ENCODE measurements at places on chromosomes 4 and X.

GRCh38 chr4:78609580-78609979, 58.0 kb downstream of the ANXA3 start:
- DNase-seq: no peak

DNA sequence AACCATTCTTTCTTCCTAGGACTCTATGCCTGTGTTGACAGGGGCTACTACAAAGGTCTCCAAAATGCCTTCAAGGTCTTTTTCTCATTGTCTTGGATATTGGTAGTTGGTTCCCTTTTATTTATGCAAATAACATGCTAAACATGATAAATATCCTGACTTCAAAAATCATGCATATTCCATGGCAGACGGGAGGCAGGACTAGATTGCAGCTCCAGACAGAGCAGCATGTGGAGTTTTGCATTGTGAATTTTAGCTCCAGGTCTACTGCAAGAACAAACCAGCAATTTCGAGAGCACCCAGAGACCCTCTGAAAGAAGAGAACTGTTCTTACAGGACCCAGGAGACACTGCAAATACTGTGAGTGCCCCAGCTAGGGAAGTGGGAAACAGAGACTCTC, 254.9 kb downstream of the RCHY1 start:
- DNase-seq: no peak

- no peak for DNase-seq
Observed at GRCh38 chrX:1582686-1583437, 8.5 kb upstream of the AKAP17A start.

DNA sequence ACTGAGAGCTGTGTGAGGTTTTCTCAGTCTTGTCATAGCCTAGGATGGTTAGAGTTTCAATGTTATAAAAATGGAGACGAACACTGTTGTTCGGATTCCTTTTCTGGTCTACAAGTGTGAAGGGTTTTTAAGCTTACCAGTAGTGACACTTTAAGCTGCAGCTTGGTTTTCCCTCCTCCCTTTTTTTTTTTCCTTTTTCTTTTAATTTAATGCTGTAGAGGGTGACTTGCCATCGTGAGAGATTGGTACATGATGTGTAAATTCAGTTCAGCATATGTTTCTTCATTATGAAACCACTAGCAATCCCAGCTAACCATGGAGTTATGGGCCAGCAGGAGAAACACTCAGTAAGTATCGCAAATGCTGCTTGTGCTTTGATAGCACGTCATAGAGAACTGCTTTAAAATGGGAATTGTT, 165.0 kb downstream of the RAPGEF2 start:
- DNase-seq: no peak

GRCh38 chr4:52638717-52639116, 20.4 kb downstream of the USP46 start:
- DNase-seq: no peak

- no peak for DNase-seq
Observed at GRCh38 chr4:8297141-8297601, 27.6 kb downstream of the HTRA3 start.

GRCh38 chr4:141246243-141246642, 25.5 kb downstream of the ZNF330 start:
- DNase-seq: no peak

GRCh38 chrX:2863646-2864045, 34.9 kb downstream of the GYG2 start:
- DNase-seq: no peak

DNA sequence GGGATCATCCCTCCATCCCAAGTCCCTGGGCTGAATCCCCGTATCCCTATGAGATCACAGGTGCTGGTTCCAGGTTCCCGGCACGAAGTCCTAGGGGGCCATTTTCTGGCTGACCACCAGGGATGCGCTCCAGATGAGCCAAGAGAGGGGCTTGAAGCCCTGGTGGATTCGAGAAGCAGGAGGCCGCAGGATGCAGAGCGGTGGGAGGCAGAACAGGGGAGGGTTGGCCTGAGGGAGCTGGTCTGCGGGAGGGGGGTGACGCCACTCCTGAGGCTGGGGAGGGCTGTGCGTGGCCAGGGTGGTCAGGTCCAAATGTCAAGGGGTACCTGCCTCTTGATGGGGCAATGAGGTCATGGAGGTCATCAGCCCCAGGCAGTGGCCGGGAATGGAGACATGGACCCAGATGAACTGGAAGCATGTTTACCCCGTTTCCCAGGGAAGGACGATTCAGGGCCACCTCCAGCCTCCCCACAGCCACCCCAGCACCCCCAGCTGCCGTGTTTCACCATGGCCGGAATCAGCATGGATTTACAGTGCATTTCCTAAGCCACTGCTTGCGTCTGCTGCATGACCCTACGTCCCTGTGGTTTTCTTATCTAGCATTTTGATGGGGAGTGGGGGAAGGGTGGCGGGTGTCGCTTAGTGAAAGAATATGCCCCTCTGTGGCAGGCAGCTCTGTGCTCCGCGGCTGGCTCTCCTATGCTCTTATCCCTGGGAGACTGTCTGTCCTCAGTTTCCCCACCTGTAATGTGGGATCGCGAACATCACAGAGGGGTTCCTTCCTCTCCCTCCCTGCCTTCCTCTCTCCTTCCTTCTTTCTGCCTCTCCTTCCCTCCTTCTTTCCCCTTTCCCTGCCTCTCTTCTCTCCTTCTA, 17.0 kb upstream of the HTRA3 start:
- DNase-seq: no peak

GRCh38 chr4:54662123-54662522, 4.4 kb downstream of the KIT start:
- no peak for DNase-seq

- no peak for DNase-seq
Observed at GRCh38 chr4:62791386-62791785, 1591.3 kb downstream of the ADGRL3 start.

GRCh38 chrX:56986138-56986537, 9.2 kb downstream of the SPIN3 start:
- DNase-seq: no peak

DNA sequence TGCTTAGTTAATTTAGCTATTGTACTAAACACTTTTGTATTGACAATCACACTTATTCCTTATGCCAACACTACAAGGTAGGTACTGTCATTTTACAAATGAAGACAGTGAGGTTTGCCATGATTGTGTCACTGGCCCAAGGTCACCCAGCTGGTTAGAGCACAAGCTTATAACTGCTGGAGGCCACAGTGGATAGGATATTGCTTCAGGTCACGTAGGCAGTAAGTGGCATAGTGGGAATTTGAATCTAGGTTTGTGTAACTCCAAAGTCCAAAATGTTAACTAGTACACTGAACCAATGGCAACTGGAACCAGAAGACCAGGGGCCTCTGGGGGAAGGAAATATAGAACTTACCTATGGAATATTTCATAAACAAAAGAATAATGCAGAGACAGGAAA, 21.1 kb upstream of the PITX2 start:
- no peak for DNase-seq

GRCh38 chr4:48193096-48193836, 59.2 kb upstream of the TXK start:
- DNase-seq: no peak

- no peak for DNase-seq
Observed at GRCh38 chr4:168538632-168539031, 41.8 kb downstream of the PALLD start.

- no peak for DNase-seq
Observed at GRCh38 chrX:124338733-124339514, 6.5 kb downstream of the TEX13D start.

DNA sequence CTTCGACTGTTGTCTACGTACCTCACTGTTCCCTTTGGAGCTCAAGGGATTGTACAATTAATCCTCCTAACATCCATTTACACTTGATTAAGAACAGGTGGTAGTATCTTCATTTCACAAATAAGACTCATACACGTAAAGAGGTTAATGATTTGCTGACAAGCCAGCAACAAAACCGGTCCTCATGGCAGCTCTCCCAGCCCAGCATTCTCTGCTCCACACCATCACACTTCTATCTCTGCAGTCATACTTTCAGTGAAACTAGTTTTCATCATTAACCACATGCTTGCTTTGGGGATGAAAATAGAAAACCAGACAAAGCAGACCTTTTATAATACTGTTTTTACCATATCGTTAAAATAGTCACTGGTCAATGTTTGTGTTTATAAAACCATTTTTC, 28.7 kb upstream of the CASK start:
- no peak for DNase-seq

DNA sequence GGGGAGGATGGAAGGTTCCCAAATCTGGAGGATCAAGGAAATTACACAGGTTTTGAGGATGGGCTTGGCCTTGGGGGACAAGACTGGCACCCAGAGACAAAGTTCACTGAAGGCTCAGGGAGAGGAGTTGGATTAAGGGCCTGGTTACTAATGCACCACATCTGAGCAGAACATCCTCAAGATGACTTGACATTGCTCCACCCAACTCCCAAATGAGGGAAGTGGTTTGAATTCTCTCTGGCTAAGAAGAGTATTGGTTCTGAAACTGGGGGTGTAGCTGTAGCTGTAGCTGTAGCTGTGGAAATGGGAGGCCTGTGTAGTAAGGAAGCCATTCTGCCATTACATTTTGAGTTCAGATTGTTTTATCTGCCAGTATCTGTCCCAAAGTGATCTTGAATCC, 129.4 kb downstream of the RASL11B start:
- DNase-seq: no peak

GRCh38 chr4:19309378-19309777, 942.3 kb upstream of the SLIT2 start:
- no peak for DNase-seq

DNA sequence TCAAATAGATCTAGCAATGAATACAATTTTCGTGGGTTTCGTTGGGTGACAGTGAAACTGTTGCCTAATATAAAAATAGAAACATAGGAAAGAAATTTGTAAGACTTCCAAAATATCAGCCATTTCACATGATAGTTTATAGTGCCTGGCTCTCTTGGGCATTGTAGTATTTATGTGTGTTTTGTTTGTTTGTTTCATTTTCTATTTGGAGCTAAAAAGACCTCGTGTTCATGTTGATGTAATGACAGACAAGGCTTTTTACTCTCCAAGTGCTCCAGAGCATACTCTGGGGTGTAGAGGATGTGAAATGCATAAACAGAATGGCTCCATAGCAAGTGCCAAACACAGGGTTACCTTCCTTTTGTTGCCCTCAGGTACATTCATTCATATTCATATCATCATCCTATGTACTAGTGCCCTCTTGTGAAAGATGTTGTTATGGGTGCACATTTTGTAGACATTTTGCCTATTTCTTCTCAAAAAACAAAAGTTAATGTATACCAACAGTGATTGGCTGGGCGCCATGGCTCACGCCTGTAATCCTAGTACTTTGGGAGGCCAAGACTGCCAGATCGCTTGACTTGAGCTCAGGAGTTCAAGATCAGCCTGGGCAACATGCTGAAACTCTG, 100.7 kb upstream of the AMOT start:
- no peak for DNase-seq

DNA sequence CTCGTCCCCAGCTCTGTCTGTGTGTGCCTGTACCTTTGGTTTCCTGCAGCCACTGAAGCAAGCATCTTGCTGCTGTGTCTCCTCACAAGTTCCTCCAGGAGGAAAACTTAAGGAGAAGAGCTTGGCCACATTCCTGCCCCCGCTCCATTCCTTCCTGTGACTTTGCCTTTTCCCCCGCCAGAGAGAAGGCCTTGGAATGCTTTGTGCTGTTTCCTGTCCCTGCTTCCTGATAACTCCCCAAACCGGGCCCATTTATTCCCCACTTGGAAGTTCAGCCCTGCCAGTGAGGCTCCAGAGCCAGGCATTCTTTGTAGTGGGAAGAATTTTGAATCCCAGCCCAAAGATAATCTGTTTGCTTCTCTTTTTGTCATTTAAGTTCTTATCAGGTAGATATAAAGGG, 33.1 kb downstream of the SMIM10L2A start:
- no peak for DNase-seq

DNA sequence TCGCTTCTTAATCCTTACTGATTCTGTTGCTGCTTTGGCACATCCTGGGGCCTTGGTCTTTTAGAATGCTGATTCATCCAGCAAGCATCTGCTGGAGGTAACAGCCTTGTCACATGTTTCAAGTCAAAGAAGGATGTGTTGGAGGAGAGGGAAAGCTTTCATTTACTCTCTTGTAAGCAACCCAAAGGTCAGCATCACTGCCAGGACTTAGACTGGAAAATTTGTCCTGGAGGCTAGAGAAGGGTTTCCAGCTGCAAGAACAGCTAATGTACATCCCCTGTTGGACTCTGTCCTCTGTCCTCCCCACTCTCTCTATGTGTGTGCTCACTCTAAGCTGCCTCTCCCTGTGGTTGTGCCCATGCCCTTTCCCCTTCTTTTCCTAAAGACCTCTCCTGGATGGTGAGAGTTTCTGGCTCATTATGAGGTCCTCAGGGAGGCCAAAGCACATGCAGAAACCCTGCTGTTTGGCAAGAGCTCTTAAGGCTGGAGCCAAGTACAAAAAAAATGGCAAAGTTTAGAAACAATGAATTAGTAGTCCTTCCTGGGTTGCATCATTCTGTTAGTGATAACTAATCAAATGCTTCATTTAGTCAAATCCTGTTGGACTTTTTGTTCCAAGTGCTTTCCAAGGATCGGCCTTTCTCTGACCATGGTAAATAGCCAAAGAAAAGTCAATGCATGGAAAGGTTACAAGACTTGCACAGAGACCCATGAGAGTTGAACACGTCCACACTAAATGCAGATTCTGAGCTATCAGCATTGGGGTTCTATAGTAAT, 13.4 kb upstream of the SRPX start:
- DNase-seq: no peak

- no peak for DNase-seq
Observed at GRCh38 chr4:166239354-166239753, 366.3 kb downstream of the TLL1 start.

GRCh38 chr4:76737180-76737579, 160.8 kb downstream of the SOWAHB start:
- no peak for DNase-seq

GRCh38 chr4:159446266-159446976, 343.5 kb downstream of the RAPGEF2 start:
- DNase-seq: no peak

- DNase-seq: no peak
Observed at GRCh38 chr4:143633833-143634232, 66.6 kb downstream of the FREM3 start.

GRCh38 chr4:15778289-15779241, at the start of gene CD38:
Gene CD38 (plus strand): TSS chr4:15778328. CDS start chr4:15778415, 87 bp downstream.
- DNase-seq: peak; percentile 37
